ENCODE measurements at places on chromosomes 5 and 9.

DNA sequence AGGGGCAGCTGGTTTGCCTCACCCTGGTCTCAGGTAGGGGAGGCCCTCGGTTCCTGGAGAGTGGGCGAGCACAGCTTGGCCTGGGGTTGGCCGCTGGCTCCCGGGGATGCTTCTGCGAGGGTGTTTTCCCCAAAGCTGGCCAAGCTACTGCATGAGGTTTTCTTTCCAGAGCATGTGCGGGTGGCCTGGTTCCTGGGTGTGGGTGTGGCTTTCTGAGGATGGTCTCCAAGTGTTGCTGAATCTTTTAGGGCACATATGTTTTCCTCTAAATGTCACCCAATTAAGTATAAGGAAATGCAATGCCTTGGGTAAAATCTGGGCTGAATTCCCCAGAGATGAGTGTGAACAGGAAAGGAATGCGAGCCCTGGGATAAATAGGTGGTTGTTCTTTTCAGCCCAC is 115.8 kb upstream of the ICE1 start:
- no peak for DNase-seq

GRCh38 chr5:35281613-35282012 is 51.3 kb upstream of the PRLR start:
- no peak for DNase-seq

DNA sequence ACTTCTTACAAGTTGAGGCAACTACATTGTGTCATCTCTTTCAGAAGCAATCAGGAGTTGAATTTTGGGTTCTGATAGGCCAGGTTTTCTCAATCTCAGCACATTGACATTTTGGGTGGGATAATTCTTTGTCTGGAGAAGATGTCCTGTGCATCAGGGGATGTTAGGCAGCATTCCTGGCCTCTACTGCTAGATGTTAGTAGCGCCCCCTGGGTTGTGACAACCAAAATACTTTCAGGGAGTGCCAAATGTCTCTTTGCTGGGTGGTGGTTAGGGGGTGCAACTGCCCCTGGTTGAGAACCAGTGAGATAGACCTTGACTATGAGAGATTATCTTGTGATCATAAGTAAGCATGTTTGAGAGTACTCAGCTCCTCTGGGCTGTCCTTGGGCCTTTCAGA is 164.3 kb upstream of the KLF9 start:
- no peak for DNase-seq

DNA sequence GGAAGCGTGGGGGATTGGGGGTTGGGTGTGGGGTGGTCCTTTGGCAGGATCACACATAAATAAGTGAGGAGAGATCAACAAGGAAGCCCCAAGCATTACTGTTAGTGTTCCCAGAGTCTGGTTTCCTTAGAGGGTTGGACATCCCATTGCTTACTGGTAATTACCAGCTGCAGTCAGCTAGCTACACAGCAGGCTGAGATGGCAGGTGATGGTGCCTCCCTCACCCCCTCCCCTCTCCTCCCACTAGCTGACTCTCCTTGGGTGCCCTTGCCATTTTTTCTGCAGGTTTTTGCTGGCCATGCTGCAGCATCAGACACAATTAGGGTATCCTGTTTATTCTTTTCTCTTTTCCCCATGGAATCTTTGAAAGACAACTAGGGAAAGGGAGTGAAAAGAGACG is 107.5 kb upstream of the TLR4 start:
- no peak for DNase-seq

- DNase-seq: no peak
Measured at GRCh38 chr5:25006734-25007133, 362.0 kb upstream of the CDH10 start.

DNA sequence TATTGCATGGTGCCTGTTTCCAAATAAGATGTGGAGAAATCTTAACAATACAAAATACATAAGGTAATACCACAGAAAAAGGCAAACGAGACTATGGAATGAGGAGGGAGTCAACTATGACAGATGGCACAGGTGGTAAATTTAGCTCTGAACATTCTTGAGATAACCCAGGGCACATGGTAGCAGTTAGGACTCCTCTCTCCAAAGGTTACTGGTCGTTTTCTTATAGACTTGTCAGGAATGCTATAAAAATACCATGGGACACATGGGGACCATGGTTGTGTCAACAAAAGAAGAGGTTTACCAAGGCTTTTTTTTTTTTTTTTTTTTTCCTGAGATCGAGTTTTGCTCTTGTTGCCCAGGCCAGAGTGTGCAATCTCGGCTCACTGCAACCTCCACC is 209.4 kb upstream of the RFX3 start:
- no peak for DNase-seq

GRCh38 chr9:38008168-38009034 is 60.6 kb downstream of the SHB start:
- no peak for DNase-seq

- DNase-seq: no peak
Measured at GRCh38 chr9:4299005-4299795, 668 bp downstream of the GLIS3 start.

- DNase-seq: no peak
Measured at GRCh38 chr5:91378752-91379211, 4.3 kb downstream of the ARRDC3 start.

GRCh38 chr9:116234081-116234480 is 80.5 kb downstream of the PAPPA start:
- no peak for DNase-seq

- no peak for DNase-seq
Measured at GRCh38 chr9:120486835-120487234, 93.1 kb downstream of the CDK5RAP2 start.
